T-helper 2 cell (primary cell): ENCODE measurements at places on chromosomes 4 and X.

- no peak for DNase-seq
Observed at GRCh38 chr4:20603671-20604313, 96.5 kb upstream of the PACRGL start.

DNA sequence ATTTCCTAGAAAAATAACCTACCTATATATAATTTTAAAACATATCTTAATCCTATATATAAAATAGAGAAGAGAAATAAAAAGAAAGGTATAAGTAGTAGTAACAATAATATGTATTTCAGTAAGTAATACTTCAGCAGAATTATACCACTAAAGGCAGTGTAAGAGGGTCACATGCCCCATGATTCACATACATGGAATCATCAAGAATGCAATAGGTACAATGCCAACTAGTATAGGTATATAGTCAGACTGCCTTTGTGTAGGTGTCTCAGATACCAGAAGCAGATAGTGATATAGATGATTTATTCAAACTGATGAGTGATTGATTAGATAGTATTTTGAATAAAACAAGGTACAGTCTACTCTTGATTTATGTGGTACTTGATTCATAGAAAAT, 9.4 kb downstream of the AIMP1 start:
- DNase-seq: no peak

DNA sequence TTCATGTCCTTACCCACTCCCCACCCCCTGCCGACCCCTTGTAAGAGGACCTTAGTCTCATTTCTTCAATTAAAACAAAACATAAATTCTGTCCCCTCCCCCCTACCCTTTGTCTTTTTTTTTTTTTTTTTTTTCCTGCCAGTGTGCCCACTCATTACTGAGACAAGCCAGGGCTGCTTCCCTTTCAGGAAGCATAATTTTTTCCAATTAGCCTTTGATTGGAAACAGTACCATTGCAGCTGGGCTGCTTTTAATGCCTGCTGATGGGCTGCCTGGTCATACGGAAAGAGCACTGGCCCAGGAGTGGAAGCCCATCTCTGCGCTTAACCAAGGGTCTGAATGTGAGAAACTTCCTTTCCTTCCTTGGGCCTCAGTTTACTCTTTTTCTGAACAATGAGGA, 18.6 kb upstream of the CAPN6 start:
- DNase-seq: no peak

GRCh38 chrX:38954520-38954919, 153.3 kb downstream of the MID1IP1 start:
- DNase-seq: no peak

GRCh38 chrX:13793897-13794296, 23.0 kb downstream of the GPM6B start:
- no peak for DNase-seq

DNA sequence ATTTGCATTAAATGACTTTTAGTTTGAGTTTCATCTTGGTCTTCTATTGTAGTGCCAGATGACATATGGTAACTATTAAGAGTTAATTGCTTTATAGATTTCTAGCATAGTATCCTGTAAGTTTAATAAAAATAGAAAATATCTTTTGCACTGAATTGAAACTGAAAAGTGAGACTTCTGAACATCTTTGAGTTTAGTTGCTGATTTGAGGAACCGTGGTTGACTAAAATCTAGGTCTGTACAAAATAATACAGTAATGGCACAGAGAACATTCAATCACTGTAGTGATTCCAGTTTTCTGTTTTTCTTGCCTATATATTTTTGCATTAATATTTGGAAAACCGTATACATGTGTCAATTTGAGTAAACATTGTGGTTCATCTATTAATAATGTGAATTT, 60.7 kb downstream of the SPATA4 start:
- no peak for DNase-seq
